ENCODE measurements at places on chromosomes 12 and 14.

GRCh38 chr12:121786440-121786825, 7.1 kb downstream of the RHOF start:
- DNase-seq: peak; percentile 84

DNA sequence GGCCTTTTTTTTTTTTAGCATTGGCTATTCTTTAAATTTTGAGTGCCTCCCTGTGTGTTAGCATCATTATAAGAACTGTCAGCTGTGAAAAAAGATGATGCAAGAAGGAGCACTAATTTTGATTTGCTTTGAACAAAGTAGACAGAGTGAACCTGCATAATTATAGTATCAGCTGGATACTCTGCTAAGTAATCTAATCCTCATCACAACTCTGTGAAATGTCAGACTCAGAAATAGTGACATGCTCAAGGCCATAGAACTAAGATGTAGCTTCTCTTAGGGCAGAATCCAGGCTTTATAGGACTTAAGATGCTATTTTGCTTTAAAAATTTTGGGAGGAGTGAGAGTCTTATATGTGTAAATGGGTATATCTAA, 31.9 kb downstream of the FBXO34 start:
- no peak for DNase-seq

DNA sequence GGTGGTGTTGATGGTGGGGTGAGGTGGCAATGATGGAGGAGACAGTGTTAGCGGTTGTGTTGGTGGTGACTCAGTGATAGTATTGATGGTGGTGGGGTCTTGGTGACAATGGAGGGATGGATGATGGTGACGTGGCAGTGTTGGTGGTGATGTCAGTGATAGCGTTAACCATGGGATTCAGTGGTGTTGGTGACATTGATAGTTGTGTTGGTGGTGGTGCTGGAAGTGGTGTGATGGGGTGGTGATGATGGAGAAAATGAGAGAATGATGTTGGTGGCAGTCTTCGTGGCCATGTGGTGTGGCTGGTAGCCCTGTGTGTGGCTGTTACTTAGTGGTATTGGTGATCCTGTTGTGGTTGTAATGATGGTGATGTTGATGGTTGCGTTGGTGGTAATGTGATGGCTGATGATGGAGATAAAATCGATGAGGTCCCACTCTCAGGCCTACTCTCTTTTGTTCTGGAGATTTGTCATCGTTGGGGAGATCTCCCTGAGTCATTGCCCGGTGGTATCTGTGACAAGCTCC, 2.6 kb downstream of the DTX1 start:
- DNase-seq: no peak

DNA sequence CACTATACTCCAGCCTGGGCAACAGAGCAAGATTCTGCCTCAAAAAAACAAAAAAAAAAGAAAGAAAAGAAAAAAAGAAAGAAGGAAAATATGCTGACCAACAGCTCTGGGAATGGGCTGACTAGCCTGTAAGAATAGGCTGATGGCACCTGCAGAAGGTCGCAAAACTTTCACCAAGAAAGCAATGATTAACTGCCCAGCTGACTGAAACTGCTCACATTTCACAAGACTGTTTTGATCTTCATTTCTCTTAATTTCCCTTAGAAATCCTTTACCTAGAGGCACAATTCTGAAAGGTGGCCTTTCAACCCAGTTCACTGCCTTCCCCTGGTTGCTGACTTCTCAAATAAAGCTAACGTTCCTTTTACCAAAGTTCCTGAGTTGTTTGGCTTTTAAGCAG, 12.4 kb downstream of the BEST3 start:
- no peak for DNase-seq

GRCh38 chr12:20259786-20260185, 108.6 kb upstream of the PDE3A start:
- DNase-seq: no peak

- DNase-seq: peak; percentile 28
These were observed 126.7 kb upstream of the LGR5 start for GRCh38 chr12:71312768-71313403.

GRCh38 chr12:29625359-29625953, 128.0 kb upstream of the OVCH1 start:
- DNase-seq: peak; percentile 21

DNA sequence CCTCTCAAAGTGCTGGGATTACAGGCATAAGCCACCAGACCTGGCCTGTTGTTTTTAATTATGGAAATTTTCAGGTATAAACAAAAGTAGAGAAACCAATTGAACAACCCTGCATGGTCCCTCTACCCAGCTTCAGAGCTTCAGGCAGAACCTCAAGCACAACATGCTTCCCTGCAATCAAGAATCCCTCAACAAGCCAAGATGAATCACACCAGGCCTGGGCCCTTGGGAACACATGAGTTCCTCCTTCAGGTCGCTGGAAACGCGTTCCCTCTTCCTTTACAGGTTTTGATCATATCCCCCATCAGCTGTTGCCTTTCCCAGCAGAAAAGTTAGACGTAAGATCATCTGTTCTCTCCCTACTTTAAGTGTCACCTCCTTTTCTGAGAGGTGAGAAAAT, 20.5 kb upstream of the CORO1C start:
- no peak for DNase-seq

DNA sequence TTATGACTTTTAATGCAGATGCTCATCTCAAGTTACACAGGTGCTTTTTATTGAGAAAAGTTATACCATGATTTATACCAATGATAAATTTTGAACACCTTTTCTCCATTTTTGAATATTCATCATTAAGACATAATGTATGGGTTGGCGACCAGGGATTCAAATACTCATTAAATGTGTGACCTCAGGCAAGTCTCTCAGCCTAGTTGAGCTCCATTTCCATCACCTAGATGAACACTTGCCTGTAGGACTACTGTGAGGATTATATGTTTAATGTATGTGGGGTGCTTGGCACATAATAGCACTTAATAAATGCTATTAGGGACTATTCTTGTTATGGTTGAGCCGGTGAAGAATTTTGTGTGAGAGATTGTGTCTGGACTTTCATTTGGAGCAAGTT, 228.6 kb downstream of the CHST11 start:
- no peak for DNase-seq

DNA sequence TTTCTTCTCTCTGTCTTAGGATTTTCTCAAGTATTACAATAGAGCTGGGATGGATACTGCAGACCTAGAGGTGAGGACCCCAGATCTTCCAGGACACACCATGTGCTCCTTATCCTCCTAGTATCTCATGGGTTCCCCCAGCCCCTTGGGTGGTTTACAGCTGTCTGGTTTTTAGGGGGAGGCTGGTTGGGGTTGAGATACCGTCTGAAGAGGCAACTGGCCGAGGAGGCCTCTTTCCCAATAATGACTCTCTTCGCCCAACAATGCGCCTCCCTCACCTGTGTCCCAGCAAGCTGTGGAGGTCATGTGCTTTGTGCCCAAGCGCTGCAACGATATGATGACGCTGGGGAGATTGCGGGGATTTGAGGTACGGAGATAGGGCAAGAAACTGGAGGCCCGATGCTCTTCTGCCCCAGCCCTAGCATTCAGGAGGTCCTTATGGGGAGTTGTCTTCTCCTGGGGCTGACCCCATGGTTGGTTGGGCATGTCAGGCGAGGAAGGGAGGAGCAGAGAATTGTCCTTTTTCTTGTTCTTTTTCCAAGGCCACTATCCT, 3.8 kb downstream of the ARHGEF25 start:
- no peak for DNase-seq

GRCh38 chr12:90978117-90978770, 23.3 kb upstream of the CCER1 start:
- peak; percentile 72 for DNase-seq

DNA sequence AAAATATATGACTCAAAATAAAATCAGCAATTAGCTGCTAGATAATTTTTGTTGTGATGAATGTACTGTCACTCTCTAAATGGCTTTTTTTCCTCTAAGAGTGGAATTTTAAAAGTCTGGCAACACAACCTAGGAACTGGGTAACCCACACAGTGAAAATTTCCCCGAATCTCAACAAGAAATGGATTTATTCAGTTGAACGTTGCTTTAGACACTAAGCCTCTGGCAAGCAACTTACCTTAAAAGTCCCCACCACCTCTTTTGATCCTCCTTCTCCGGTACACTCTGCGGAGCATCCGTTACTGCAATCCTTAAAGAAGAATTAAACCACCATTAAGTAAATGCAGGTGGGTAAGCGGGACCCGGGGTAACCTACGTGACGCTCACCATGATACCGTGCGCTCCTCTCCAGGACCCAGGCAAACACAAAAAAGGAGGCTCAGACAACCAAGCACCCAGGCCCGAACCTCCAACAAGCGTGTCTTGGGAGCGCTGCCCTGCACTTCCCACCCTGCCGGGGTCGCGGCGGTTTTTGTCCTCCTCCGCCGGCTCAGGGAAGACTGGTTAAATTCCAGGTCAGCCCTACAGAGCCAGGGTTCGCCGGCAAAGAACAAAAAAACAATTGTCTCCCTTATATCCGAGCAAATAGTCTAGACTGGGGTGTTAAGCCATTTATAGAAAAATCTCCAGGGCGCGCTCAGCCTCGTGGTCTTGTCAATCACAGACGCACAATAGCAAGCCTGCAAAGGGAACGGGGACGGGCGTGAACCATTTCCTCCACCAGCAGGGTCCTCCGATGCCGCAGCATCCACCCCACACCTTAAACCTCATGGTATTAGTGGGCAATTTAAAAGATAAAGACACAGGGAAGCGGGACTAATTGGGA, 47.1 kb downstream of the BCAT1 start:
- DNase-seq: peak; percentile 33

DNA sequence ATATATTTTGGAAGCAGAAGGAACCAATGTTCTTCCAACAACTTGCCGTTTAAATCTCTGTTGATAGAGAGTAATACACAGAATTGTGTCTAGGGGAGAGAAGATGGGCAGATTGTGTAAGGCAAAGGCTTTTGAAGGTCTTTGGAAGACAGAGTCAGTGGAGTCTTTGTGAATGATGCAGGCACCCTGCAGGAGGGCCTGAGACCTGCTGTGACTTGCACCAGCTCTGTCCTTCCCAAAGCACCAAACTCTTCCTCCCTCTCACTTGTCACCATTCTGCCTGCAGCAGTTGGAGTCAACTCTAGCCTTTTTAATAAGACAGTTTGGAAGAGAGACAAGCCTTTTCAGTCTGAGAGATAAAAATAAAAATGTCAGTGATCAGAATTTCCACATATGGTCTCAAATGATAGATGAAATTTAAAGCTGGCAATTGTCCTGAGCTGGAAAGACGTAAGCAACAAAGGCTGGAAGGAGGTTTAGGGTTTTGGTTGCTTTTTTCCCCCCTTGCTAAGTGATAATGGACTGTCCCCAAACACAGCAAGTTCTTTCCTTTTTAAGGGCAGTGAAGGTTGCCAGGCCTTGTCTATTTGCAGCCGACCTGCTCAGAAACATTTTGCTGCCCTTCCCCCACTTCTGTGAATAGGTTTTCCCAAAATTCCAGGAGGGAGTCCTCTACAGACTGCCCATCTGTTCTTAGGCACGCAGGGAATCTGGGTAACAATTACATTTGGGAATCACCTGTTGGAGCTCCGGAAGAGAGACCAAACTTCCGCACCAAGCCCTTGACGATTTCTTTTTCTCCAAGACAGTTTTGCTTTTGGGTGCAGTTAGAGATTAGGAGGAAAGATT, 103.0 kb upstream of the NTF3 start:
- no peak for DNase-seq

DNA sequence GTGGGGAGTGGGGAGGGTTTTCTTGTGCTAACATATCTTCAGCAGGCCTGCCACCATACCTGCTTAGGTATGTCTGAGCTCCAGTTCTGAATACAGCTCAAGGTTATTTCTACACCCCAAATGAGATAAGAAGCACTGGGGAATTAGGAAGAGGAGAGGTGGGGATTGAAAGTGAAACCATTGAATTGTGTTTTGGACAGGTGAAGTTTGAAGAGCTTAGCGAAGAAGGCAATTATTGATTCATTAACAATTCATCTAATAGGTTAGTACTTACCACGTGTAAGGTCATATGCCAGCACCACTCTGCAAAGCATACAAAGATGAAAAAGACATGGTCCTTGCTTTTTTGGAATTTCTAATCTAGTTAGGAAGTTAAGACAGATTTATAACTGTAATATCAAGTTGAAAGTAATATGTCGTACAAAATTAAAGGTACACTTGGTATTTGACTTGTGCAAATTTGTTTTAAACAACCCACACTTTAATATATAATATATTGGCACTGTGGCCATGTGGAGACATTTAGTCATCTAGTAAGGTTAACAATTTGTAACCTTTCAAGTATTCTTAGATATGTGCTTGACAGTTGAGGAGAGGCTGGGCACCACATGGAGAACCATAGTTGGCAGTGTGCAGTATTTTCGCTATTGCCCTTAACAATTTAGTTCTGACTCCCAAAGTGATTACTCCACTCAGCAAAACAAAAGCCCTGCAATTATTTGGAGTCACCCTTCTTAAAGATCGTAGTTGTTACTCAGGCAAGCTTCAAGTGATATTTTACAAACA, 3.6 kb downstream of the SMCO3 start:
- no peak for DNase-seq

DNA sequence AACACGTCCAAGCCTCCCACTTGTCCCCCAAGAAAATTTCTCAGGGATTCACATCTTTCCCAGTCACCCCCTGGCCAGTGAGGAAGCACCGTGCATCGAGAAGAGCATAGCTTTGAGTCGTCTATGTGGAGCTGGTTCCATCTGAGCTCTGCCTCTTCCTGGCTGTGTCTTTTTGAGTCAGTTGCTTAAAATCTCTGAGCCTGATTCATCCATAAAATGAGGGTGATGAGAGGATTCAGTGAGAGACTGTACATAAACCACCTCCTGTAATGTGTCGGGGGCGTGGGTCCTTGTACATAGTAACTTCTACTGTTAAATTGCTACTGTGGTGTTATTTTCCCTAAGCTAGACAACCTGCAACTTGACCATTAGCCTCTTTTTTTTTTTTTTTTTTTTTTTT, 13.8 kb downstream of the CD9 start:
- no peak for DNase-seq

- no peak for DNase-seq
These were observed 332.6 kb downstream of the GLT1D1 start for GRCh38 chr12:129185855-129186254.

- DNase-seq: no peak
These were observed 21.4 kb downstream of the KLRK1 start for GRCh38 chr12:10368206-10369171.

DNA sequence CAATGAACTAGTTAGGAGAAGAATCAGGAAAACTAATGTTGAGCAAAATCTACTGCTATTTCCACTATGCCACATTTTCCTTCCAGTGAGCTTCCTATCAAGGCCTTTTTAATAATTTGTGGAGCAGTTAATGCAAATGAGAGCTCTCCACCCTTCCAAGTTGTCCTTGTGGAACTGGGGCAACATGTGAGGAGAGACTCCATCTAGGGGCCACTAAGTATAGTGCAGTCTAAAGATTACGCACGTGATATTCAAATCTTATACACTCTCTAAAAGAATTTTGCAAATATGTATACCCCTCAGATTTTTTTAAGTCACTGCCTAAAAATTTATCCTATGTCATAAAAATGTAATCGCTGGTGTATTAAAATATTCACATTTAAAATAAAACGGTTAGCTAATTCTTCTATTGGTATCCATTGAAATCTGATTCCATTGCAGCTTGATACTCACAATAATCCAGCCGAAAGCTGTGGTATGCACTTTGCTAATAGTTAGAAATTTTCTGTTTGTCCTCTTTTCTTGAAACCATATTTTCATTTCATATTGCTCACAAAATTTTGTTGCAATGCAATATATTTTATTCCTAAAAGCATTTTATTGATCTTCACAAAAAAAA, 100.1 kb downstream of the PAH start:
- peak; percentile 46 for DNase-seq
